HFFc6 (cell line): ENCODE measurements at places on chromosomes 2 and 18. TPM values are rescaled to one million over a fixed set of nuclear protein-coding genes. Genes with fewer than 3 reads are reported as not detected.

GRCh38 chr2:13413989-13414388 lies 697.3 kb downstream of the TRIB2 start:
- no peak for DNase-seq
- no peak overlapping the region for H3K27ac ChIP-seq
- H3K36me3 ChIP-seq = peaks cover 8% of the 10 kb centered on the region; the same call in 1 of the 2 replicates
- no peaks in the 10 kb centered on the region for H3K4me1 ChIP-seq
- H3K4me3 ChIP-seq = no peak overlapping the region

- H3K27ac ChIP-seq = no peak overlapping the region
- H3K36me3 ChIP-seq = no peaks in the 10 kb centered on the region
- DNase-seq = no peak
- peaks cover 31% of the 10 kb centered on the region for H3K4me1 ChIP-seq
- no peak overlapping the region for H3K4me3 ChIP-seq
- H3K27me3 ChIP-seq = no peaks in the 10 kb centered on the region
Observed at GRCh38 chr2:217404236-217404760, 544.4 kb upstream of the TNP1 start.

DNA sequence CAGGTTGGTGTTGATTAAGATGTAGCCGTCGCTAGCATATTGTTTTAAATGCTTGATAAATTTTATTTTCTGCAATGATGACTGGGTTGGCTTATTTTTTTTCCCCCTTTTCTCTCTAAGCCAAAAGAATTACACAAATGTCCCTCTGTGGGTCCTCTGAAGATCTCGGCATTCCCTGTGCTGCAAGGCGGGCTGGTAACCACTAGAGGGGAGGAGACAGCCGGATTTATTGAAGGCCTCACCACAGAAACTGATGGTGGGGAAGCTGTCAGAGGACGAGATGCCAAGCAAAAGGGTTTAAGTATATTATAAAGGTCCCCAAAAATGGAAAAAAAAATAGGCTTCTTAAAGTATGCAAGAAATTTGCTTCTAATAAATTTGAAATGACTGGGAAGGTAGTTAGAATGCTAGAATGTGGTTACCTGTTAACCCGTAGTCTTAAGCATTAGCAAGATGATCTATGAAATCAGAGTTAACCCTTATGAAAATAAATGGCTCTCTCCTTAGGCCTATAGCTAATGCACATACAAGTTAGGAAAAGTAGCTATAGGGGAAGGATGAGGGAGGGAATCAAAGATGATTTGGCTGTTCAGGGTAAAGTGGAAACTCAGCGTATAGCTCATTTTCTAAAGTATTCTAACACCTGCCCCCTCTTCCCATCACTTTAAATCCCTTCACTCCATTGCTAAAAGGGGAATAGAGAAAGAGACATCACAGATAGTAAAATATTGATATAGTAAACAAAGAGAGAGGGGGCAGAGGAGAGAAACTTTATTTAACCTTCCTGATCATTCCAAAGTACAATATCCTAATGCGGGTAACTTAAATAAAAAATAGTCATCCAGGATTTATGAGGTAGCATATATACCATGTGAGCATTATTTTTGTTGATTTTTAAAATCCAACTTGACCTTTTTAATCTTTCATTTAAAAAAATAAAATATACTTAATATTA lies 894.5 kb upstream of the POU3F3 start:
- DNase-seq = no peak
- no peaks in the 10 kb centered on the region for H3K36me3 ChIP-seq
- H3K4me1 ChIP-seq = no peaks in the 10 kb centered on the region
- no peak overlapping the region for H3K27ac ChIP-seq
- no peaks in the 10 kb centered on the region for H3K27me3 ChIP-seq

- DNase-seq = no peak
- no peak overlapping the region for H3K4me3 ChIP-seq
- no peaks in the 10 kb centered on the region for H3K36me3 ChIP-seq
Observed at GRCh38 chr18:1252534-1252933, 347.9 kb downstream of the ADCYAP1 start.

DNA sequence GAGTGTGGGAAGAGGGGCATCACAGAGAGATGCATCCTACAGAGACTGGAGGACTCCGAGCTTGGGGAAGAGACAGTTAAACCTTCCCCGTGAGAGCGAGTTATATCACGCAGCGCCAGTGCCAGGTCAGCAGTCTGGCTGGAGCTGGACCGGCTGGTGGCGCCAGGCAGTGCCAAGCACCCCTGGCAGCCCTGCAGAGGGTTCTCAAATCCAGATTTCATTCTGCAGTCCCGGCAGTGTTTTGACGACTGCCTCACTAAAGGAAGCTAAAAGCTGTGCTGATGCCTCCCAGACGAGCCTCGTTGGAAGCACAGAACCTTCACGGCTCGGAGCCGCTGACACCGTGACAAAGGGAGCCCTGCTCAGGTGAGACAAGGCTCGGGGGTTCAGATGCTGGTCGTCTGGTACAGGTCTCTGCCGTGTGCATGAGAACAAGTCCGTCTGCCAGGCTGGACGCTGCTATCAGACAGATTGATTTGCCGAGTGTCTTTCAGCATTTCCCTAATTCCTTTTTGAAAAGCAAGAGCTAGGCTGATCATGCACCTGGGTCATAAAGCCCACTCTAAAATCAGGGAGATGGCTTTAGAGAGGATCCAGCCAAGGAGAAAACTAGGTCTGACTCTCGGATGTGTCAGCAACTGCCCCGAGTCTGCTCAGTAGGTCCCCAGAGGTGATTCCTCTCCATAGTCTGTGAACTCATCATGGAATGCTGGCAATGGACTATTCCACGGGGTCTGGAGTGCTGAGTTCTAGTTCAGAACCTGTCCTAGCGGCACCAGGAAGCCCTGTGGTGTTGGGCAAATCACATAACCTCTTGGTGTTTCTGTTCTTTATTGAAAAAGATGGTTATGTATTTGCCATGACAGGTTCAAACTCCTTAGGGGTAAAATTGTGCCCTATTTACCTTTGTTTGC lies 240.6 kb downstream of the SOX11 start:
- no peak overlapping the region for H3K27ac ChIP-seq
- no peaks in the 10 kb centered on the region for H3K4me1 ChIP-seq
- H3K4me3 ChIP-seq = no peak overlapping the region
- no peak for DNase-seq
- peaks cover 6% of the 10 kb centered on the region; the same call in 1 of the 2 replicates for H3K36me3 ChIP-seq
- no peaks in the 10 kb centered on the region for H3K27me3 ChIP-seq

- H3K4me3 ChIP-seq = no peak overlapping the region
- no peaks in the 10 kb centered on the region for H3K27me3 ChIP-seq
- no peak overlapping the region for H3K27ac ChIP-seq
Observed at GRCh38 chr2:57947398-57947797, 99.2 kb upstream of the VRK2 start.

DNA sequence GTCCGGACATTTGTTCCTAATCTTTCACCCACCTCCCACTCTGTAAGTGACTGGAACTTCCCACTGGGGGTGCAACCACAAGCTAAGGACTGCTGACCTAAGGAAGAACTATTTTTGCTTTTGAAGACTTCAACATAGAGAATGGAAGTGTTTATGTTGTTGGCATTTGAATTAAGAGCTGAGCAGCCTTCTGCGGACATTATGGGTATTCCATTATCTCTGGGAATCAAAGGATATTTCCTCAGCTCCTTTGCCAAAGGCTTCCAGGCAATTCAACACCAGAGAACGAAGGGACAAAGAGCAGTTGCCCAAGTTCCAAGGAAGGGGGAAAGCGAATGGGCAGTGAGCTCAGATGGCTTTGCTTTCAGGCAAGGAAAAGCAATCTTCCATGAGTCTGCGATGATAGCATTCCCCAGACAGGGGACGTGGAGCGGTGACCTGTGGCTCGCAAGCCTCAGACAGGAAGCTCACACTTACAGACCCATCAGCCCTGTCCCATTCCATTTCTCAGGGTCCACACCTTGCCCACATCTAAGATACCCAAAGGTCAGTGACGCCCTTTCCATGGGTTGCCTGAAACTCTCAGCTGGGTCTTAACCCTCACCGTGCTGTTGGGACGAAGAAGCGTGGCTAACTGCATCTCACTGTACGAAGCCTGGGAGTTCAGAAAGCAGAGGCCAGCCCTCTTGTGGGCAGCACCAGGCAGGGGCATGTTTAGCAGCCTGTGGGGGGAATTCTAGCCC lies 116.8 kb downstream of the COPS8 start:
- peak overlapping the region; percentile 76 for H3K4me3 ChIP-seq
- DNase-seq = no peak
- peaks cover 79% of the 10 kb centered on the region for H3K4me1 ChIP-seq
- 0 out of 2 replicates have a peak, but pooled peaks cover 2% of the 10 kb centered on the region for H3K27me3 ChIP-seq

DNA sequence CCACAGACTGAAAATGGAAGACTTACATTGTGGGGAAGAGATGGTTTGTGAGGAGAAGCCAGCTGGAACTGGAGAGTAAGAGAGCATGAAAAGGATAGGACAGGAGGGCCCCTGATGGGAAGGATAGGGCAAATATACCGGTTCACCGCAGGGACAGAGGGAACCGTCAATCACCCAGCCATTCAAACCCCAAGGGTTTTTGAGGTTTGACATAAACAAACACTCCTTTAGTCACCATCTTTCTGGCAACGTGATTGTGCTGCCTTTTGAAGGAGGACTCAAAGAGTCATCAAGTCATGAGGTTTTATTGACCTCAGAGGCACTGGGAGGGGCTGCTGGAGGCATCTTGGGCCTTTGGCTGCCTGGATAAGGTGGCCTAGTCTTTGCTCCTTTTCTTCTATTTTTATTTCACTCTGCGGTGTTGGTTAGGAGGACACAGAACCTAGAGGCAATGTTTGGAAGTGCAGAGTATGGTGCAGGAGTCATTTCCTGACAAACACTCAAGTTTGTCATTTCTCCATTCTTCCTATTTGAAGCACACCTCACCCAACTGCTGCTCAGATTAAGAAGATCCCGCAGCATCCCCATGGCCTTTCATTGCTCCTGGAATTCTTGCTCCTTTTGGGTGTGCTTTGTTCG lies 487.3 kb upstream of the SPRED2 start:
- no peaks in the 10 kb centered on the region for H3K4me1 ChIP-seq
- H3K27me3 ChIP-seq = no peaks in the 10 kb centered on the region; the same call in 1 of the 2 replicates
- DNase-seq = no peak
- no peak overlapping the region for H3K4me3 ChIP-seq
- no peaks in the 10 kb centered on the region for H3K36me3 ChIP-seq

DNA sequence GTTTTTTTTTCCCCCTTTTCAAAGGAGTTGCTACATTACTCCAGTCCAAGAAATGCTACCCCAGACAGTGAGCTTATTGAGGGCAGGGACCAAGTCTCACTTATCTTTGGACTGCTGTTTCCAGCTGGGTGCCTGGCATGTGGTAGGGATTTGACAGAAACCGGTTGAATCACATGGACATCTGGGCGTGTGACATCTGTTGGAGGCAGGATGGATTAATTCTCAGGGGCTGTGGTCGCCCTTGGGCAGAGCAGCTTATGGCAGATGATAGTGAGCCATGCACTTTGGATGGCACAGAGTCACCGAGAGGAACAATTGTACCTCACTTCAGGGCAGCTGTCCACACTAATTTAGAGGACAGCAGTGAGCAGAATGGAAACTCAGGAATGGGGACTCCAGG lies 254.6 kb upstream of the ID2 start:
- no peak for DNase-seq
- no peak overlapping the region for H3K27ac ChIP-seq
- H3K4me1 ChIP-seq = no peaks in the 10 kb centered on the region
- no peaks in the 10 kb centered on the region for H3K36me3 ChIP-seq
- peaks cover under 1% of the 10 kb centered on the region for H3K27me3 ChIP-seq
- no peak overlapping the region for H3K4me3 ChIP-seq

DNA sequence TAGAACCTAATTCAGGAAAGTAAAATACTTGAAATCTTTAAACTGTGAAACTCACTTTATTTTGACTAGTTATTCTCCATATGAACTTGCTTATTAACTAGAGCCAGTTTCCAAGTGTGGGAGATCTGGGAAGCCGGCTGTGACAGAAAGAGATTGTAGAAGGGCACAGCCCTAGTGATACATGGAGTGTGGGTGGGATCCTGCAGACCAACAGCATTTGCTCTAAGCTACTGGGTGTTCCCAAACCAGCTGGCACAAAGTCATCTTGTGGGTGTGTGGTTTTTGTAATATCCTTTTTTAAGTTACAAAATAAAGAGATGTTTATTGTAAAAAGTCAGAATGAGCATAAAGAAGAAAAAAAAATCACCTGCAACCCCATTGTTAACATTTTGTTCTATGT lies 3.4 kb downstream of the DUSP19 start:
- no peaks in the 10 kb centered on the region for H3K27me3 ChIP-seq
- no peak overlapping the region for H3K4me3 ChIP-seq
- no peak overlapping the region for H3K27ac ChIP-seq
- H3K36me3 ChIP-seq = no peaks in the 10 kb centered on the region
- peaks cover 10% of the 10 kb centered on the region for H3K4me1 ChIP-seq
- no peak for DNase-seq

Gene HOXD9
- 1.9 to 2.6 TPM (median 2.5 TPM) in 3 replicates for total RNA-seq

Gene PPP1CB
- 178 to 198 TPM (median 198 TPM) in 3 replicates for total RNA-seq

Gene NYAP2
- not detected in 3 replicates for total RNA-seq

Gene POMC
- total RNA-seq = not detected in 3 replicates
